ENCODE measurements at places on chromosomes 6 and 20. TPM values are rescaled to one million over a fixed set of nuclear protein-coding genes. Genes with fewer than 3 reads are reported as not detected.

GRCh38 chr20:3407771-3408637, 535 bp upstream of the DNAAF9 start:
- H3K27ac ChIP-seq: no peak overlapping the region
- H3K4me1 ChIP-seq: no peaks in the 10 kb centered on the region
- no peaks in the 10 kb centered on the region for H3K36me3 ChIP-seq

- DNase-seq: no peak
- no peaks in the 10 kb centered on the region for H3K4me1 ChIP-seq
Measured at GRCh38 chr20:24863356-24863755, 85.7 kb upstream of the CST7 start.

DNA sequence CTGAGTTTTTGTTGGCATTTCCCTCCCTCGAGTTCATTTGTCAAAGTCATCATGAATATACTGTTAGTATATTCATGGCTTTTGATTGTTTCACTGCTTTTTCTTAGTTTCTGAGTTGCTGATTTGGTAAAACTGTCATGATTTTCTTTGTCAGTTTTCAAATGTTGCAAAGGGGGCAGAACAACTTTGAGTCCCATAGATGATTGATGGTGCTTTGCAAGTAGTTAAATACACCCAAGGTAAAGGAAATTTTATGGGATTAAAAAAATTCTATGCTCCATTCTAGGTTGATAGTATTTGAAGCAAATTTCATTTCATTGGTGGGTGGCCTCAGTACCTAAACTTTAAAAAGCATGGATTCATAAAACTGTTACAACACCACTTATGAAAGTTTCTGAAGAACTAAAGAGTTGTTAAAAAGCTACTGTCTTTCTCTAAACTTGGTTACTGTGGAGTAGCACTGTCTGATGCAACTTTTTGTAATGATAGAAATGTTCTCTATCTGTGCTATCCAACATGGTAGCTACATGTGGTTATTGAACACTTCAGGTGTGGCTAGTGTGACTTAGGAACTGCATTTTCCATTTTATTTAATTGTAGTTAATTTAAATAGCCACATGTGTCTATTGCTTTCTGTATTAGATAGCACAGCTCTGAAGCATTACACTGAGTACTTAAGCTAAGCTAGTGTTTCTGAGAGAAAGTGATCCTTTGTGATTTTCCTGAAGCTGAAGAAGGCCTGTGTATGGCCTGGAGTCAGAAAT, 153.6 kb downstream of the ZFAND3 start:
- no peak overlapping the region for H3K27ac ChIP-seq
- H3K36me3 ChIP-seq: 0 out of 2 replicates have a peak, but pooled peaks cover 2% of the 10 kb centered on the region
- no peak overlapping the region for H3K4me3 ChIP-seq
- H3K27me3 ChIP-seq: no peaks in the 10 kb centered on the region
- 0 out of 2 replicates have a peak, but pooled peaks cover 4% of the 10 kb centered on the region for H3K4me1 ChIP-seq

DNA sequence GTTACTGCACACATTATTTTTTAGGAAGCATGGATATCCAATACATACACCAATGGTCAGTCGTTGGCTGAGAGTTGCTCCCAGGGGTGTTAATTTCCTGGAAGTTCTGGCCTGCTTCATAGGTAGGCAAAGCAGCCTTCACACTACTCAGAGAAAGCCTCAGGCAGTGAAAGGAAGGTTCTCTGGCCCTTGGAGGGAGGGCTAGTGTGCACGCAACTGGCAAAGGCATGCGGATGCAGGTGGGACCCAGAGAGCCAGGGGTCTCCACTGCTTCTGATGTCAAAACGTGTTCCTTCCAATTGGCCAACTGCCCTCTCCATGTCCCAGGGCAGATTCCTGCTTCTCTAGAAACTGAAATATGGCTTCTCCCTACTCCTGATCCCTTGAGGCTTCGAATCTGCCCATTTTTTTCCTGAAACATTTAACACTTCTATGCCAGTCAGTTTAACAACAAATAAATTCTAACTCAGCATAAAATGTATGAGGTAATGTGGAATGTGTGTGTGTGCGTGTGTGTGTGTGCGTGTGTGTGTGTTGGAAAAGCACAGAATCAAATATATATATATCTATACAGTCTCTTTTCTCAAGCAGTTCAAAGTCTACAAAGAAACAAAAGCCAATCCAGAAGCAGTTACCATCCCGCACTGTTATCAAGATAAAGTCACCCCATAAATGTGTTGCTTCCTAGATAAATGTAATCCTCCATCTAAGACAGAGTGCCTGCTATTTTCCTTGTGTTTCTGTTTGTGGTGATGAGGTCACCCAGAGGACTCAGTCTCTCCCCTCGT, 94.0 kb upstream of the HIVEP1 start:
- no peak overlapping the region for H3K4me3 ChIP-seq
- H3K36me3 ChIP-seq: no peaks in the 10 kb centered on the region
- H3K27ac ChIP-seq: no peak overlapping the region
- H3K27me3 ChIP-seq: no peaks in the 10 kb centered on the region

DNA sequence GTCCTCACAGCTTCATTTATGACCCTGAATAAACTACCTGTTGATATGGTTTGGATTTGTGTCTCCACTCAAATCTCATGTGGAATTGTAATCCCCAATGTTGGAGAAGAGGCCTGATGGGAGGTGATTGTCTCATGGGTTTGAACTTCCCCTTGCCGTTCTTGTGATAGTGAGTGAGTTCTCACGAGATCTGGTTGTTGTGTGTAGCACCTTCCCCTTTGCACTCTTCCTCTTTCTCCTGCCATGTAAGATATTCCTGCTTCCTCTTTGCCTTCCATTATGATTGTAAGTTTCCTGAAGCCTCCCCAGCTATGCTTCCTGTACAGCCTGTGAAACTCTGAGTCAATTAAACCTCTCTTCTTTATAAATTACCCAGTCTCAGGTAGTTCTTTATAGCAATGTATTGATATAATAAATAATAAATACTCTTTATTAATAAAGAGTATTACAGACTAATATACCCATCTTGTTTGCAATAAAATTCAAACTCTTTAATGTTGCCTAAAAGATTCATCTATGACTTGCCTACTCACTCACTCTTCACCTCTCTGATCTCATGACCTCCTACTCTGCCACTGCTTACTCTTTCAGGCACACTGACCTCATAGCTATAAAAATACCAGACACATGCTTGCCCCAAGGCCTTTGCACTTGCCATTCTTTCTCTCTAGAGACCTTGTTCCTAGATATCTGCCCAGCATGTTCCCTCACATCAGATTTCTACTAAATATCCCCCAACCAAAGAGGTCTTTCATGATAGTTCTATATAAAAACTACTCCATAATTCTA, 256.4 kb upstream of the MARCKS start:
- H3K4me3 ChIP-seq: no peak overlapping the region
- no peak overlapping the region for H3K27ac ChIP-seq
- H3K36me3 ChIP-seq: no peaks in the 10 kb centered on the region
- no peaks in the 10 kb centered on the region for H3K27me3 ChIP-seq
- no peaks in the 10 kb centered on the region for H3K4me1 ChIP-seq
- DNase-seq: no peak

- H3K4me3 ChIP-seq: no peak overlapping the region
- H3K27me3 ChIP-seq: no peaks in the 10 kb centered on the region
- H3K4me1 ChIP-seq: no peaks in the 10 kb centered on the region
- DNase-seq: no peak
- H3K36me3 ChIP-seq: no peaks in the 10 kb centered on the region
- no peak overlapping the region for H3K27ac ChIP-seq
Measured at GRCh38 chr6:81253821-81254220, 498.7 kb downstream of the TENT5A start.

DNA sequence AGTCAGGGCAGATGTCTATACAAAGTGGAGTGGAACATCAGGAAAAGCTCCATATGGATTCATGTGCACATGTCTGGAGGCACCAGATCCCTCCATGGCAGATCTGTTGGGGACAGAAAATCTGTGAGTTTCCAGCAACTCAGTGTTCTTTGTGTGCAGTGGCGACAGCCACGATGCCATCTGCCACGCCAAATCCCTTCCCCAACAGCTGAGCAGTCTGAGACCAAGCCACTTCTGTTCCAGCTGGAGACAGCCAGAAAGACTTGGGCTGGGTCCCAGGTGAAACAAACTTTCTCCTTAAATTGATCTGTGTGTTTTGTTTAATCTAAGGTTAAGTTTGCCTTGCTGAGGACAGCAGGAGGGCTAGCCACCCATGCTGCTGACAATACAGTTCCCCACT, 22.9 kb downstream of the FKBP1A start:
- no peak for DNase-seq
- no peaks in the 10 kb centered on the region for H3K4me1 ChIP-seq
- no peak overlapping the region for H3K27ac ChIP-seq
- H3K27me3 ChIP-seq: no peaks in the 10 kb centered on the region
- peaks cover 42% of the 10 kb centered on the region for H3K36me3 ChIP-seq

DNA sequence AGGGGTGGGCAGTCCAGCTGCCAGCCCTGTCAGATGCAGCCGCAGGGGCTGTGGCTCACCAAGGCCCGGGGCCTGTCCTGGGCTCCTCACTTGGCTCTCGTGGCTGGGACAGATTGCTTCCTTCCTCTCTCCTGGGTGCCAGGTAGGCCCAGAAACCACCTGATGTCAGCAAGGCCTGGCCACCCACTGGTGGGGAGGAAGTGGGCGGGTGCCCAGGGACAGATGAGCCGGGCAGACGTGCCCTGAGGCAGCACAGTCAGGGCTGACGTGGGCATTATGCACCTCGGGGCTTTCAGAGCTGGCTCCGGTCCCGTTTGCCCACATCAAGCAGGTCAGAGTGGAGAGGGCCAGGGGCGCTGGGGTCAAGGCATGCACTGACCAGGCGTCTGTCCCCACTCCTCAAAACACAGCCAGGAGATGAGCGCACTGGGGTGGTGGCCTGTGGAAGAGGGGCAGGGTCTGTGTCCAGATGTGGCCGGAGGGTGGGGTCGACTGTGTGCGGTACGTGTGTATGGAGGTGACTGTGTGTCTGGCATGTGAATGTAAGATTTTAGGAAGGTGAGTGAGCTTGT, 133.2 kb upstream of the PTPN1 start:
- no peaks in the 10 kb centered on the region for H3K27me3 ChIP-seq
- no peak overlapping the region for H3K4me3 ChIP-seq
- H3K27ac ChIP-seq: no peak overlapping the region
- no peaks in the 10 kb centered on the region for H3K36me3 ChIP-seq

DNA sequence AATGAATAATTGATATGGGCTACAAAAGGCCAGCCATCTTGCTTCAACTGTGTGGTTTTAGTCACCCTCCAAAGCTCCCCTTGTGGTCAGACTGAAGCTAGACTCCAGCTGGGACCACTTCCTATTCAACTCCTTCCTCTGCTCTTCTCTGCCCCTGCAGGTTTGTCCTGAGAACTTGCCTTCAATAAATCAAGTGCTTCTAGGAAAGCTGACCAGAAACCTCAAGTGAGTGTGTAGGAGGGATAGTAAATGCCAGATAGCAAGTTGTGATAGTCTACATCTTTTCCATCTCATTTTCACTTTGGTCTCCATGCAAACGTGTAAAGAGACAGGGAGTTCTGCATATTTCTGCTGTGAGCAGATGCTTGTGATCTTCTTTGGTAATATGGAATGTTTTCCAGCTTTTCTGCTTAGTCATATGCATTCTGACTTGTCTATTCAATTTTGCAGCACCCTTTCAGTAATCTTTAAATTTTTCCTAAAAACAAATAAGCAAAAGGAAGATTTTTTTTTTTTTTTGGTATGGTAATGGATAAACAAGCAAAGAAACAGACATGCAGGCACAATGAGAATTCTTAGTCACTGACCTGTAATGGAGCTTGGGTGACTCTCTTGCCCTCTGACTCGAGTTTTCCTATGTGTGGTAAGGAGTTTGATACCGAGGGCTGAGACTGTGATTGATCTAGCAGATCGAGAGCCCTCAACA, 201.3 kb upstream of the BTBD3 start:
- no peaks in the 10 kb centered on the region for H3K27me3 ChIP-seq
- no peak overlapping the region for H3K27ac ChIP-seq
- no peaks in the 10 kb centered on the region for H3K36me3 ChIP-seq

- H3K27ac ChIP-seq: no peak overlapping the region
- no peak for DNase-seq
- peaks cover 7% of the 10 kb centered on the region for H3K4me1 ChIP-seq
- H3K27me3 ChIP-seq: no peaks in the 10 kb centered on the region
Measured at GRCh38 chr6:25026723-25027122, 91.0 kb upstream of the RIPOR2 start.

DNA sequence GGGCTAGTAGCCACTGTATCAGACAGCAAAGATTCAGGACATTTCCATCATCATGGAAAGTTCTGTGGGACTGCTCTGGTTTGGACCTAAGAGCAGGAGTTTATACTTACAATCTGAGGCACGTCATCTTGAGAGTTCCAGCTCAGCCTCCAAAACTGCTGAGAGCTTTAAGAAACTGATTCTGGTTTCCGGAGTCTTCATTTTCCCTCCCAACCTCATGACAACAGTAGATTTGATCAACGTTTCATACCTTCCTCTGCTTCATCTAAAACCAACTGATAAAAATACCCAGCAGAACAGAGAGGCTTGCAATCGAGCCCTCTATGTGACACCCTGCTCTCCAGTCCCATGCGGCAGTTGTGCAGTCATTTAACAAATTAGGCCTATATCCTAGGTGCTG, 64.3 kb upstream of the EPB41L1 start:
- no peak overlapping the region for H3K4me3 ChIP-seq
- no peak overlapping the region for H3K27ac ChIP-seq
- peaks cover 27% of the 10 kb centered on the region for H3K27me3 ChIP-seq
- no peaks in the 10 kb centered on the region for H3K36me3 ChIP-seq
- H3K4me1 ChIP-seq: peaks cover 9% of the 10 kb centered on the region

GRCh38 chr6:157184202-157185015, 138.9 kb downstream of the TMEM242 start:
- H3K4me1 ChIP-seq: no peaks in the 10 kb centered on the region
- peaks cover 51% of the 10 kb centered on the region for H3K36me3 ChIP-seq
- no peak overlapping the region for H3K27ac ChIP-seq
- DNase-seq: no peak
- no peaks in the 10 kb centered on the region for H3K27me3 ChIP-seq
- no peak overlapping the region for H3K4me3 ChIP-seq

- H3K27me3 ChIP-seq: no peaks in the 10 kb centered on the region
- no peaks in the 10 kb centered on the region for H3K36me3 ChIP-seq
- H3K4me1 ChIP-seq: no peaks in the 10 kb centered on the region
- no peak overlapping the region for H3K27ac ChIP-seq
Measured at GRCh38 chr20:51995551-51995951, 193.2 kb upstream of the SALL4 start.

DNA sequence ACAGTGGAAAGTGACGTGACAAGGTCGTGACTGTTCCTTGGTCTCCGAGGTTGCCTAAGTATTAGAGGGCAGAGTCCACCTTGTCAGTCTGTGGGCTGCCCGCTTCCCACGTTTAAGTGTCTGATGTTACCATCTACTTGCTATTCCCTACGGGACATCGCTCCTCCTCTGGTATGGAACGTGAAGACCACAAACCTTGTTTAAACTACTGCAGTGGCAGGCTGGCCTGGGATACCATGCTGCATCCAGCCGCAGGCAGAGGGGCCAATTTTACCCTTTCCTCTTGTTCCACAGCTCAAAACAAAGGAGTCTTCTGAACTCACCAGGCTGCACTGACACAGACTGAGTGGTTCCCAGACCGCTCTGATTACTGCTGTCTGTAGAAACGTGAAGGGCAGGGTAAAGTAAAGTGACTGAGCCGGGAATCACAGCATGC, 275.9 kb downstream of the FOXC1 start:
- no peaks in the 10 kb centered on the region for H3K27me3 ChIP-seq
- DNase-seq: no peak
- no peaks in the 10 kb centered on the region for H3K36me3 ChIP-seq
- H3K4me3 ChIP-seq: no peak overlapping the region

Gene BPIFB2
- not detected for total RNA-seq

Gene MCHR2
- total RNA-seq: not detected

Gene SLPI
- total RNA-seq: not detected

Gene SOX12
- total RNA-seq: 17.9 TPM

Gene ID4
- total RNA-seq: not detected

Gene MYB
- 21.3 TPM for total RNA-seq

Gene C20orf144
- total RNA-seq: 0.11 TPM

Gene COL10A1
- total RNA-seq: not detected
